ENCODE measurements at places on chromosomes 3 and 15. TPM values are rescaled to one million over a fixed set of nuclear protein-coding genes. Genes with fewer than 3 reads are reported as not detected.
A peak's percentile ranks its signal among the peaks of the same experiment; 100 is the strongest.

DNA sequence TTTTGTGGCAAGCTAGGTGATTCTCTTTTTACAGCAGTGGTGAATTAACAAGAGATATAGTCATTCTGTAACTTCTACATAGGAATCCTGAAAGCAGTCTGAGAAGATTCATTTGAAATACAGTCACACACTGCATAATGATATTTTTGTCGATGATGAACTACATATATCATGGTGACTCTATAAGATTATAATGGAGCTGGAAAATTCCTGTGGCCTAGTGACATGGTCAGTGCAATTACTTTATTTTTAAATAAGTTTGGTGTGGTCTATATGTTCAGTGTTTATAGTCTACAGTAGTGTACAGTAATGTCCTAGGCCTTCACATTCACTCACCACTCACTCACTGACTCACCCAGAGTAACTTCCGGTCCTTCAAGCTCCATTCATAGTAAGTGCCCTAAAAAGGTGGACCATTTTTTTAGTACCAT lies 511.4 kb upstream of the MCTP2 start:
- DNase-seq: no peak

- no peak for DNase-seq
Observed at GRCh38 chr15:26453914-26454313, 319.0 kb downstream of the GABRB3 start.

- no peak for DNase-seq
Observed at GRCh38 chr3:78697426-78697825, 1070.4 kb downstream of the ROBO1 start.

The CELF6 gene
- 4.6 TPM for total RNA-seq

DNA sequence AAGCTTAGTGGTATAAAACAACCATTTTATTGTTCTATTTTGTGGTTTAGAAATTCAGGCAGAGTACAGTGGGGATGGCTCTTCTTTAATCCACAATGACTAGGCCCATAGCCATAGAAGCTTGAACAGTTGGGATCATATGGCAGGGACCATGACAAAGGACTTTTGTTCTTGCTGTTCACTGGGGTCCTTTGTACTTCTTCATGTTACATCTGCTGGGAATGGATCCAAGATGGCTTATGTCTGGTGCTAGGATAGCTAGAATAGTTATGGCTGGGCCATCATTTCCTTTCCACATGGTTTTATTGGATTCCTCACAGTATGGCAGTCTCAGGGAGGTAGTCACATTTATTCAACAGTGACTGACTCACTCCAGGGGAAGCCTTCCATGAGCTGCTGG lies 427.9 kb upstream of the AGTR1 start:
- no peak for DNase-seq

DNA sequence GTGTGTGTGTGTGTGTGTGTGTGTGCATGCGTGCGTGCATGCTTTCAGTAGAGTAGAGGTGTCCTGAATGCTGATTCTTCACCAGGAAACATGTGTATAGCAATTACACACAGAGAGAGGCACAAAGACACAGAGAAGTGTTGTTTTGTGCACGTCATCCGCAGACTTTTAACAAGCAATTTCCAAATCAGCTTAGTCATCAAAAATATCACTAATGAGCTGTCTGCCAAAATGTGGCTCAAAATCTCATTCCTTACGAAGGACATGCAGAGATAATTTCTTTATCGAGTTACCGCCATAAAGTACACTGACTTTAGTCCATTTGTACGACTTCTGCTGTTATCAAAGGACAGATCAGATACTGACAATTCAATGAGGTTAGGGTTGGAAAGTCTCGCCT lies 274.9 kb upstream of the RARB start:
- DNase-seq: no peak

The GOLGA6L9 gene
- total RNA-seq: 4.0 TPM

The ERICH6 gene
- not detected for total RNA-seq

The IGSF11 gene
- total RNA-seq: not detected

DNA sequence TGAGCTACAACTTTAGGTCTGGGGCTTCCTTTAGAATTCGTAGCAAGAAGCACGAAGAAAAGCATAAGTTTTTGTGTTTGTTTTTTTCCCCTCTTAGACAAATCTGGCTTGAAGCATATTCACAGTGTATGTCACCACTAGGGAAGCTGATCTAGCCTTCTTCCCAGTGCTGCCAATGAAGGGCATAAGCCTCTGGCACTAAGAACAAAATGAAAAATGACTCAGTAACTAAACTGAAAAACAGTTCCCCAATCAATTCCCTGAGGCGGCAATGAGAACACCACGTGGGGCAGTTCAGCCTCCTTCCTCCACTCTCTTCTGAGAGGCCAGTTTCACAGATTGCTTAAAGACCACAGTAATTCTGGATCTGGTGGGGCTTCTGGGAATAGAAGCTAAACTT lies 338.1 kb downstream of the GAP43 start:
- DNase-seq: no peak

The GHRL gene
- total RNA-seq: 1.1 TPM

The MYH15 gene
- 0.18 TPM for total RNA-seq

DNA sequence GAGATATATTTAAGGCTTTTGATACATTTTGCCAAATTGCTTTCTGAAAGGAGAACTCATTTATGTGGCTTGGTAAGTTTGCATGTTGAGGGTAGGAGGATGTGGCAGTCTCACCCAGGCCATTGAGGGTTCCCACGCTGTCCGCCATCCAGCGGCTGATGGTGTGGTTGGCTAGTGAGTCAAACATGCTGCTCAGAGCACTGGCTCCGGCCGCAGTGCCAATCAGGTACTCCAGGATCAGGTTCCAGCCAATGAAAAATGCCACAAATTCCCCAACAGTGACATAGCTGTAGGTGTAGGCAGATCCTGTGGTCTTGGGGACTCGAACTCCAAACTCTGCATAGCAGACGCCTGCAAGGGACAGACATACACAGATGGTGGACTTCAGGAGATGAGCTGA lies 82.3 kb downstream of the CLDN11 start:
- no peak for DNase-seq

- no peak for DNase-seq
Observed at GRCh38 chr3:136955813-136956212, 2.0 kb upstream of the IL20RB start.

The ZNF619 gene
- 13.1 TPM for total RNA-seq

- DNase-seq: peak; percentile 68
Observed at GRCh38 chr3:133521946-133522345, 51.5 kb upstream of the CDV3 start.

The PSTPIP1 gene
- total RNA-seq: 40.4 TPM

DNA sequence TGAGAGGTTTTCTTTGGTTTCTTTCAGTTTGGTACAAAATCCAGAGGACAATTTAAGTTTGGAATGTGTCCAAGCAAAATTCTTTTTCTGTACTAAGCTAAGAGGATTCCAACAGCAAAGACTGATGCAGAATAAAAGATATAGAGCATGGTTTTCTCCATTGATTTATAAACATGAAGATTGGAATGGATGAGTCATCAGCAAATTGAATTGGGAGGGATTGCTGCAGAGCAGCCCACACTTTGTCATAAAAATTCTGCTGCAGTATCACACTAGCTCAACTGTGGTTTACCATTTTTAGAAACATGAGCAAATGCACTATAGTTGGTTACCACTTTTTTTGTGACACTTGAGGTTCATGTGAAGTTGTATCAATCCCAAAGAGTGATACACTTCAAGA lies 16.1 kb upstream of the LARP6 start:
- no peak for DNase-seq

GRCh38 chr3:119597548-119598288 lies at the start of gene PLA1A:
Gene PLA1A (plus strand): TSS chr3:119597885. CDS start chr3:119597914, 29 bp downstream.
- DNase-seq: no peak

The LMAN1L gene
- total RNA-seq: 4.3 TPM

DNA sequence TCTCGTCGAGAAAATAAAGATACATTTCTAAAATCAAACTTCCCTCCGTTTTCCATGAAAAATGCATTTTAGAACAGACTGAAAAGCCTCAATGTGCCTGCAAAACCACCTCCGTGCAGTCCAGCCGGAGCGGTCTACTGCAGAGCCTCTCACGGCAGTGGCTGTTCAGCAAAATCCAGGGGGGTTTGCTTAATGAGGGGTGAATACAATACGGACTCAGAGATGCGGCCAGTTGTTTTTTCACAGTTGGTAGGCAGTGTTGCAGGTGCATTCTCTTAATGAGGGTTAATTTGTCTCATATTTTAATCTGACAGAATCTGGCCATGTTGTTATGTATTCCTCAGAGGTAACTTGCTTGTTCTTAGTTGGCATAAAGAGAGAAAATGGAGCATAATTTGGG lies 223.0 kb downstream of the EBLN2 start:
- DNase-seq: no peak

The HOMER2 gene
- total RNA-seq: 30.4 TPM

DNA sequence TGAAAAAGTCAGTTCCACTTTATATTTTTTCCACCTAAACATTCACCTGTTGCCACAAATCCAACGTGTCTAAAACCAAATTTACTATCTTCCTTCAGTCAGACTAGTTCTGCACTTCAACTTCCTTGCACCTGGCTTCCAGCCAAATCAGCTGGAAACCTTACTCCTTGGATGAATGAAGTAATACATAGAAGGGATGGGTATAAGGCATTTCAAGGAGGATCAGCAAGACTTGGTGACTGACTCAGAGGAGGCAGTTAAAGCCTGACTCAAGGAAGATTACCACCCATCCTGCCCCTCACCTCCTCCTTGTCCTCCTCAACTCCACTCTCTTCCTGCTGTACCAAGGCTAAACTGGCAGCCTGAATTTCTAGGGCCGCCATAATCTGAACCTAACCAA lies 37.1 kb downstream of the QTRT2 start:
- no peak for DNase-seq

DNA sequence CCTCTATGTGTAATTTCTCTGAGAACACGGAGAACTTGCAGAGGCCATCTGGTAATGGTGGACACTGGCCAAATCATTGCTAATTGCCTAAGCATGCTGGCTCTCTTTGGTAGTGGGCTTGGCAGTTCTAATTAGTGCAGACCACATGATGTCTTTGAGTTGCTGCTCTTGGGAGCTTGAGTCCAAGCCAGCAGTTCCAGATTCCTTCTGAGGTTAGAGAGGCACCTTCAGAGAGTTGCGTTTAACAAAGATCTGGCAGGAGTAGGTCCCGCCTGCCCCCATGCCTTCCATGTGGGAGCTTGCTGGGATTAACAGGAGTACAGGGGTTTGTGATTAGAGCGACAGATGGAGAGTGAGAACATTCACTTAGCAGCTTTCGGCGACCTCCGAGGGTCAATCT lies 449.0 kb upstream of the LMCD1 start:
- no peak for DNase-seq

The ARPIN gene
- not detected for total RNA-seq

The FES gene
- 88.0 TPM for total RNA-seq

DNA sequence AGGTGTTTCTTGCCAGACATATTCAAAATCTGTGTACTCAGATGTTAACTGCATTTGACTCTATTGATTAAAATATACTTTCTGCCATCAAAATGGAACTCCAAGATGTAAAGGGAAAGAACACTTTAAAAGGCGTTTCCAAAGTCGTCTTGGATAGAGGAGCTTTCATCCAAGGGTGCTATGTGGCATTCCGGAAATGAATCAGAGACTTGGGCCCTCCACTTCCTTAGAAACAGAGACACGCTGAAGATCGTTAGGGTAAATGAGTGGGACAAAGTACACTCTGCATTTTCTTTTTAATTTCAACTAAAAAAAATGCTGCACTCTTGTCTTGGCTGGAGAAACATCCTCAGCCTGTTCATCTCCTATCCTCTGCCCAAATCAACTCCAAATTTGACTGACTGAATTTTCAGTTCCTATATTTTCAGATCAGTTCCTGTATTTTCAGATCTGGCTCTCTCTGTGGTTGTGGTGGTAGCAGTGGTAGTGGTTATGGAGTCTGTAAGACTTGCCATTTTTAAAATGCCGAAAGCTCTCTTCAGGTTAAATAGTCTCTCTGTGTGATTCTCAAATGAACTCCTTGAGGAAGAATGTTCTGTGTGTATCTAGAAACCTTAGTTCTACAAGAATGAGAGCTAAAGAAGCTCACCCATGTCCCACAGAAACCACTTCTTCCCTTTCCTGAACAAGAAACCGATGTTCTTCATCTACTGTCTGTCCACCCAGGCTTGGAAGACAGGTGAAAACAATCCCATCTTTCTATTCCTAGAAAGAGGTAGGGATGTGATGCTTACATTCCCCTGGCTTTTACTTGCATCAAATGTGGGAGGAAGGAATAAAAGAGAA lies 156.8 kb upstream of the ICE2 start:
- peak; percentile 87 for DNase-seq

DNA sequence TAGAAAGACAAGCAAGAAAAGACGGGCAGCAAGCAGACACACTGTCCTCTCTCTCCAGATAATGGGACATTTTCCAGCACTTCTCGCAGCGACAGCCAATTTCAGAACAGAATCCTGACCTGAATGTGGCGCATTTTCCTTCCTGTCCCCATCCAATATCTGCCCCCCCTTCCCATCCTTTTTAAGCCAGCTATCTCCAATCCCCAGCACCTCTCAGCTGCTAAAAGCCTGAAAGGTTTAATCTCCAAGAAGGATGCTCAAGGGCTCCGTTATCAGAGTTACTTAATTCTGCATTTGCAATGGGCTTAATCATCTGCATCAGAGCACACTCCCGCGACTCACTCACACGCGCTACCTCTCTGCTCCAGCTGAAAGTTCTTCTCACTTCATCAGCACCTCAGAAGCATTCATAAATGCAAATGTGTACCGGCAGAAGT lies 50.5 kb downstream of the SRGAP3 start:
- DNase-seq: no peak

- DNase-seq: peak; percentile 33
Observed at GRCh38 chr3:49172551-49173041, 1.2 kb downstream of the KLHDC8B start.

The NRROS gene
- 1.0 TPM for total RNA-seq

DNA sequence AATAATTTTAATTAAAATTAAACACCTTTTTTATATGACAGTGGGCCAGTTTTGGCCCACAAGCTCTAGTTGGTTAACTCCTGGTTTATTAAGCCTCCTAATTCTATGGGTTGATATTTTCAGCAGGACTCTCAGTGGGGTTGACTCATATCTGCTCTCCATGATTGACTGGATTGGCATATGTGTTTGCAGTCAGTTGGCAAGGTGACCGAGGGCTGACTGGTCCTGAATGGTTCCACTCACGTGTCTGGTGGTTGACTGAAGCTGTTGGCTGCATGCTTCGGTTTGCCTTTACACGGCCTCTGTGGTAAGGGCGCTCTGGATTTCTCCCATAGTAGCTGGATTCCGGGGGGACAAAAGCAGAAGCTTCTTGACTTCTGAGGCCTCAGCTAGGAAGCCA lies 65.3 kb upstream of the ZNF280D start:
- no peak for DNase-seq

- no peak for DNase-seq
Observed at GRCh38 chr15:35740761-35741160, 194.8 kb upstream of the DPH6 start.

The ATP8B4 gene
- total RNA-seq: not detected

The PPP1R14D gene
- not detected for total RNA-seq

GRCh38 chr15:96344706-96345559 lies 14.4 kb downstream of the NR2F2 start:
- no peak for DNase-seq

The FBLN2 gene
- not detected for total RNA-seq

The CMTM8 gene
- 0.14 TPM for total RNA-seq

The PXYLP1 gene
- 1.7 TPM for total RNA-seq

The INKA1 gene
- total RNA-seq: 5.7 TPM

Measured in Karpas-422 (cell line).